ENCODE measurements at places on chromosomes 3 and 15.

DNA sequence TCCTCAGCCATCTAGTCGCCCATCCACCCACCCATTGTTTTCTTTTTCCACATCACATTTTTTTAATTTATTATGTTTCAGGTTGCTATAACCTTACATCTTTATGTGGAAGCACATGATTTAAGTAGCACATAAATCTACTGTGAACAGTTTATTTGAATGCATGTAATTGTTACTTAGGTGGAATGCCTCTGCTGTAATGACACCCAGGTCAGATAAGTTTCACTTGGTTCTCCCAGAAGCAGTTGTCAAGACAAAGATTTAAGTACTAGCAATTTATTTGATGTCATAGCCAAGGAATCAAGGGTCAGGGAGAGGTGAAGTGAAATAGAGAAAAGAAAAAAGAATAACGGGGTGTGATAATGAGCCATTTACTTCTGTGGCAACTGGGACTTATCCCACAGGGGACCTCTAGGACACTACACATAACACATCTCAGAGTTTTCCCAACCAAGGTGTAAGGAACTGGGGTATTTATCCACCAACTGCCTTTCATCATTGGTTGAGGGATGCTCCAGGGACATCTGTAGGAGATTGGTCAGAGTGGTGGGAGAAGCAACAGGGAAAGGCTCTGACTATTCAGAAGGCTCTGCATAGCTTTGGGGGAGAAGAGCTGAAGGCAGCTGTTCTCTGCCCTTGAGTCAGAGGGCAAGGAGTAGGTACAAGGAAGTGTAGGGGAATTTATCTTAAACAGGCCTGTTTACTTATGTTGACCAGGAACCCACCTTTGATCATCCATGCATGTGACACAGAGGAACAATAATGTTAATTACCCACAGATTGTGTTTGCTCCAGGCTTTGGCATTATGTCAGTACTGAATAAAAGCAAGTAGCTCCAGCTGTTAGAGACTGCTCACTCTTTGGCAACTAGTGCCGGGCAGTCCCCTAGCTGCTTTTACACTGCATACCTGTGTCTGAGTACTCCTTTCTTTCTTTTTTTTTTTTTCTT lies 94.8 kb downstream of the CD200R1L start:
- DNase-seq, result no peak

- no peak for DNase-seq
Observed at GRCh38 chr3:16300307-16300706, 35.3 kb downstream of the OXNAD1 start.

- no peak for DNase-seq
Observed at GRCh38 chr3:169965562-169966427, 812 bp upstream of the SEC62 start.

- DNase-seq, result no peak
Observed at GRCh38 chr3:71525391-71525790, 58.1 kb downstream of the FOXP1 start.

DNA sequence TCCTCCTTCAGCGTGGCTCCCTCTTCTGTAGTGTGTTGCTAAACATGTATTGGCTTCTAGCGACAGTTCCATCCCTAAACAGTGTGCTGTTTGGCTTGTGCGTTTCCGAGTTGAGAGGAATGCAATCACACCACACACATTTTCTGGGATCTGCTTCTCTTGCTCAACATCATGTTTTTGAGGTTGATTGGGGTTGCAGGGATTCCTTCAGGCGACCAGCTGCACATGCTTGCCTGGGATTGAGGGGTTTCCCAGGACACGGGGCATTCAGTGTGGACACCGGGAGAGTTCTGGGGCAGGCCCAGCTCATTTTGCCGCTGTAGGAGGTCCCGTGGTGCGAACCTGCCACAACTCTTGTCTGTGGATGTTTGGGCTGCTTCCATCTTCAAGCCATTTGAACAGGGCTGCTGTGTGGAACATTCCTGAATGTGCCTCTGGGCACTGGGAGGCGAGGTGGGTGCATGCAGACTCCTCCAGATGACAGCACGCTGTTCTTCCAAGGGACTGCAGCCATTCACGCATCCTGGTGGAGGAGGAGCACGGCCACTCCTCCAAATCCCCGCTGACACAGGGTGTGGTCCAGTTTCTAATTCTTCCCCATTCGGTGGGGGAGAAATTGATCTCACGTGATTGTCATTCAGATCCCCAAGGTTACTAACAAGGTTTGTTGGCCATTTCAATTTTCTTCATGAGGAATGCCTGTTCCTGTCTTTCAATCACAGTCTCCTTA lies 82.8 kb downstream of the PLXNA1 start:
- DNase-seq, result no peak

DNA sequence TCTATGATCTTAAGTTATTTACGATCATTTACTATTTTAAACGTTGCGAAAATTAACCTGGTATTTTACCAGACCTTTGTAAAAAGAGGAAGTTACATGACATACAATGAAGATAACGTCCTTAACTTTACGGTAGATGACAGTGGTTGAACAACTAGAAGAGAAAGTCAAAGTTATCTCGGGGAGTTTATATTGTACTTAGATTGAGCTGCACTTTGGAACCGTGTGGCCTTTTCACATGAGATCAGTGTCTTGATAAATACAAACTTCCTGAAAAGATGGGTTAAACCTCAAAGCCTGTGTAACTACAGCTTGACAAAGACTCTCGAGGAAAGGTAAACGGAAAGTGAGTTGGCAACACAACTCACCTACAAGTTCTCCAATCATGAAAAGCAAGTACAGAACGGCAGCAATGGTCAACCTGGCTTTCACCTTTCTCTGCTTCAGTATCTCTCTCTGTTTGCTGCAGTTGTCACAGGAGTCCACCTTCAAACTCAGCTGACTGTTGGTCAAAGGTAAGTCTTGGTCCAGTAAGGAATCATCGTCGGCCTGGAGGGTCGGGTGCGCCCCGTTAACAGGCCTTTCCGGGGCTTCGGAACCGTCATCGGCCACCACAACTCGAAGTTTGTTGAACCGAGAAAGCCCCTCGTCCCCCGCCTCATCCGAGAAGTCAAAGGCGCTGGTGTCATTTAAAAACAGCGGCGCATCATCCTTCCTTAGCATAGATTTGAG lies 793 bp downstream of the SLC30A4 start:
- no peak for DNase-seq

DNA sequence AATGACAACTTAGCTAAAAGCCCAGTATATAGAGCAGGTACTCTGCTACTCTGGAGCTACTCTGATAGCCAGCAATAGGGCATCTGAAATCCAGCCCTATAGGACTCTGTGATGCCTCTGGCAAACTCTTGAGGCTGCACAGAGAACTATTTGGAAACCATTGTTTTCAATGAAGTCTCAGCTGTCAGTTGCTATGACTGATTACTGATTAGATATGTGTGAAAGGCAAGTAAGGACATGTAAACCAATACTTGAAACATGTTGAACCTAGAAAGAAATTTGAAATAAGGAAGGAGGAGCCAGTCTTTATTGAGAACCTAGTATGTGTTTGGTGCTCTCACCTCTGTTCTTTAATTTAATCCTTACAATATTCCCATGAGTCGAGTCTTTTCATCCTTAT lies 40.2 kb upstream of the CRTC3 start:
- no peak for DNase-seq

GRCh38 chr15:51536965-51537574 lies 85.5 kb downstream of the DMXL2 start:
- DNase-seq, result no peak

DNA sequence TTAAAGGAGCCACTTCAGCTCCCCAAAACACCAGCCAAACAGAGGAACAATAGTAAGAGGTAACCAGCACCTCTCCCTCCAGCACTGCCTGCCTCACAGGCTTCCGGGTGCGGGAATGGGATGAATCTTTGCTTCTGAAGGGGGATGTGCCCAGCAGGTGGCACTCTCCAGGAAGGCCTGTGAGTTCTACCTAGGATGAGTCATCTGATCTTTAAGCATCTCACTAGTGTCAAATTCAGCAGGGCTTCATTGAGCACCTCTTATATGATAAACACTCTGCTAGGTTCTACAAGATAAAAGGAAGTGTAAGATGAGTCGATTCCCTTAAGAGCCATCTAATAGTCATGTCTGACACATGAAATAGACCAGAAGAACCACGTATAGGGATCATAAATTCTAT lies 237.4 kb upstream of the UMPS start:
- DNase-seq, result no peak

- DNase-seq, result peak; percentile 61
Observed at GRCh38 chr15:40762919-40763800, 708 bp upstream of the GCHFR start.

DNA sequence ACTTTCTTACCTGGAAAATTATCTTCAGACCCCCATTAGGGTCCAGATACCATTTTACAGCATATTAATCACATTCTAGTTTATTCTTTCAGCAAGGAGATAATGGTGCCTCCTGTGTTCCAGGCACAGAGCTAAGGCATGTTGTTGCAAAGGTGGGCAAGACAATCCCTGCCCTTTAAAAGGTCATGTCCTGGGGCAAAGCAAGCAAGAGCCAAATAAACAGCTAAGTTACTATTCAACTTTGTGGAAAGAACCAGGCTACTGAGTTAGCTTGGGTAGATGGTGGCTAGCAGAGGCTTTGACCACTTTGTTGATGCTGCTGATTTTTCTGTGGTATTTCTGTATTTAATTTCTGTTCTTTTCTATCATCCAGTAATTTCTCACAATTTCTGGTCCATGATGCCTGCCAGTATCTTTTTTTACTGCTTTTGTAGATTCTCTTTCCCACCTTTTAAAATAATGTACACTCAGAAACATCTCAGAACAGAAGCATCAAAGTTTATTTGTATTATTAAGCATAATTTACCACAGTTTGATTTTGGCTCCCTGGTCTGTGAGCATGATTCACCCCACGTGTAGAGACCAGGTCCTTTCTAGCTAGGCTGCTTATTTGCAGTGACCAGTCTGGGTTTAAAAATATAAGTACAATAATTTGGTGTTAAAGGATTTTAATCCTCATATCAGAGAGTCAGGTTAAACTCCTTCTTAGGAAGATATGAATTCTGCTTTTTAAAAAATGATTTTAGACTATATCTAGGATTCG lies 71.5 kb downstream of the LRRC28 start:
- no peak for DNase-seq

DNA sequence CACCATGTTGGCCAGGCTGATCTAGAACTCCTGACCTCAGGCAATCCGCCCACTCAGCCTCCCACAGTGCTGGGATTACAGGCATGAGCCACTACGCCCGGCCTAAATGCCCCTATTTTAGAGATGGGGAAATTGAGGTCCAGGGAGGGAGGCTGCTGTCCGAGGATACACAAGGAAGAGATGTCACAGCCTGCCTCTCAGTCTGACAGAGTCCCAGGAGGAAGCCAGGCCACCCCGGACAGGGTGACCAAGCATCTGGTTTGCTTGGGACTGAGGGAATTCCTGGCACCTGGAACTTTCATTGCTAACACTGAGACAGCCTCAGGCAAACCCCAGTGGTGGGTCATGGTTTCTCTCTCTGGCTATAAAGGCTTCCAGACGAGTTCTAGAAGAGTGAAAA lies 30.6 kb upstream of the ADAMTS7 start:
- DNase-seq, result no peak

- DNase-seq, result no peak
Observed at GRCh38 chr15:87489456-87489855, 767.1 kb downstream of the NTRK3 start.

- no peak for DNase-seq
Observed at GRCh38 chr15:35254062-35254461, 169.0 kb upstream of the NANOGP8 start.

- DNase-seq, result peak; percentile 80
Observed at GRCh38 chr3:10248984-10249748, 907 bp downstream of the TATDN2 start.

GRCh38 chr15:36667296-36667695 lies 87.9 kb downstream of the CDIN1 start:
- no peak for DNase-seq

DNA sequence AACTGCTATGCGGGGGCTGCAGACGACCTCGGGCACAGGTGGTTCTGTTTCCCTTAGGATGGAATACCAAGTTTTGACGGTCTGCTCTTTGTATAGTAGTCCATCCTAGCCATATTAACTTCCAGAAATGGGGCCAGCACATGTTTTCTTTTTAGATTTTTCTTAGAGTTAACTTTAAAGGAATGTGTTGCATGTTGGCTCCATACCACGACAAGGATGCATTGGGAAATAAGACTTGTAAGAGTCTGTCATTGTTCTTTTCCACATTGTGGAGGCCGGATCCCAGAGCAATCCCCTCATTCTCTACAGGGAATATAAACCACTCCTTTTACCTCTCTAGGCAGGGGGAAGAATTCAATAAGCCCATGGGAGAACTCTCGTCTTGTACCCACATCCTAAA lies 87.1 kb upstream of the PLSCR4 start:
- no peak for DNase-seq

All from activated naive CD8-positive, alpha-beta T cell treated with anti-CD3 and anti-CD28 coated beads for 36 hours (primary cell).